ENCODE measurements at places on chromosomes 5 and 9.

DNA sequence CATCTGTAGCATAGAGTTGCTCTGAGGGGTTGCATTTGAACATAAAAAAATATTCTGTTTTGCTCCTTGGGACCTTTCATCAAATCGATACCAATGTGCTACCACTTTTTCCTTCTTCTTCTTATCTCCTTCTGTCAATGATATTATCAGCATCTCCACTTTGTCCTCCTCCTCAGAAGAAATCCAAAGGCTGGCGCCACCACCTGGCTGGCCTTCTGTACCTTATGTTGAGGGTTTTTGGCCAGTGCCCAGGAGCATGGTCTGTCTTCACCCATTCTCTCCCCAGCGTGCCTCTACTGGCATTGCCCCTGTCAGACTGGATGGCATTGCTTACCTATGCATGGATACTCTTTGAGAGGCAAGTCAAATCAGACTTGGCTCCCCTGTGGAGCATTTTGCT is 167.2 kb downstream of the CFAP90 start:
- no peak for DNase-seq

GRCh38 chr5:111535879-111536549 is 23.7 kb upstream of the STARD4 start:
- no peak for DNase-seq

- DNase-seq = no peak
Observed at GRCh38 chr5:75651575-75652238, 40.5 kb downstream of the ANKDD1B start.

DNA sequence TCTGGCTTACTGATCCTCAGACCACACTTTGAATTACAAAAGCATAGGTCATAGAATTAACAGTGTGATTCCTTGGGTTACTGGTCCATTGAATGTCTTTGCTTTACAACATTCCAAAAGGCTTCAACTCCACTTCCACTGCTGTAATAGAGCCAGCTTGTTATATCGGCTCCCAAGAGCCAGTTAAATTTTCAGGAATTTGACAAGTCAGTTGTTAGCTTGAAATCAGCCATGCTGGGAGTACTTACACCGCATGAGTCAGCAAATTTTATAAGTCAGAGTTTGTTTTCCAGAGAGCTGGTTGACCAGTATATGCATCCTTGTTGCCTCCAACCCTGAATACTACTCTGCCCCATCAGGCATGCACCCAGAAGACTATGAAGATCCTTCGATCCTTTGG is 73.1 kb downstream of the FOXB2 start:
- DNase-seq = no peak

DNA sequence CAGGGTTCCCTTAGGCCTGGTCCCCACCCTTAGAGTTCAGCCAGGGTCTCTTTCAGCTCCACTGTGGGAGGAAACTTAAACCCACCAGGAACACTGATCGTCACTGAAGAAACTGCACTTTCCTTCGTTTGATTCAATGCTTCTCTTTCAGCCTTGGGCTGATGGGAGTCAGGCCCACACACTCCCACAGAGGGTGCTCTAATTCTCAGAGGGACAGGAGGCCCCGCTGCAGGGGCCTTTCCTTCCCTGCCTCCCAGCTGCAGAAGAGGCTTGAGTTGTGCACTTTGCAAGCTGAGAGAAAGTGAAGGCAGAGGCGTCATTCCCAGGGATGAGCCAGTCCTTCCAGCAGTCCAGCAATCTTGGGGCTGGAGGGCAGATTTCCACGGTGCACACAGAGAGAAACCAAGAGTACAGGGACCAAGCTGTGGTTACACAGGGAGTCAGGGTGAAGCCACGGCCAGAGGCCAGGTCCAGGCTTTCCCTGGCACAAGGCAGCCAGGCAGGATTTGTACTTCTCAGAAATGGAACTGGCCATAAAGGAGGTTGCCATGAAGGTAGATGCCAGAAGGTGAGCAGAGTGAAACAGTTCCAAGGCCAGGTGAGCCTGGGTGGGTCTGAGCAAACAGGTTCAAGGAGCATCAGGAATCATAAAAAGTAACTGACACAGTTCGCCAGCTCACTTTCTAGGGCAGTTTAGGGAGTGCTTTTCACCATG is 10.4 kb upstream of the GLIPR2 start:
- no peak for DNase-seq

DNA sequence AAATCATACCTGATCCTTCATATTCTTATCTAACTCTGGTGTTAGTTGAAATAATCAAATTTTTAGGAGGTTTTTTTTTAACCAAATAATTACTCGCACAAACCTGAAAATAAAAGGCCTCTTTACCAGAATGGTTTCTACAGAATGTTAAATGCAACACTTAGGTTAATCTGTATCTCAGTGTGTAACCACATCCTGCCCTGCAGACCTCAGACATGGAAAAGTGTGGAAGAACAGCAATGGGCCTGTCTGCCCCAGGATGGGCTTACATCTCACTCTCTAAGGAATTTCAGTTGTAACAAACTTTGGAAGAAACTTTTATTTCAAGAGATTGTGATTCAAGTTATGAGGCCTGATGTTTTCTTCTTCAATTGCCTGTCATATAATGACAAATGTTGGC is 32.5 kb upstream of the MIER3 start:
- DNase-seq = no peak

DNA sequence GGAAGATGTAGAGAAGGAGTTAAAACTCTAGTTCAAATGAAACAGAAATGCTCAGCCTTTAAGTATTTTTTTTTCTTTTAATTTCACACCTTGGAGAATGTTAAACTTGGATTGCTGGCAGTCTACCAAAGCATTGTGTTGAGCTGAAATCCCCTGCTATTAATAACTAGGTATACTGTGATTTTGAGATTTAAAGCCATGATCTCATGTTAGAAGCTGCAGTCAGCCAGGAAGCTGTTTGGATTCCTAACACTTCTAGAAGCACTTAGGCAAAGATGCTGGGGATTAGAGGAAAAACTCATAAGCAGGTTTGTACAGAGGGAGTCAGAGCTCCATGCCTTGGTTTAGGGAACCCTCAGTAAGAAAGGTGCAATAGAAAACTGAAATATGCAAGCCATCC is 141.4 kb downstream of the KIF4B start:
- DNase-seq = no peak

DNA sequence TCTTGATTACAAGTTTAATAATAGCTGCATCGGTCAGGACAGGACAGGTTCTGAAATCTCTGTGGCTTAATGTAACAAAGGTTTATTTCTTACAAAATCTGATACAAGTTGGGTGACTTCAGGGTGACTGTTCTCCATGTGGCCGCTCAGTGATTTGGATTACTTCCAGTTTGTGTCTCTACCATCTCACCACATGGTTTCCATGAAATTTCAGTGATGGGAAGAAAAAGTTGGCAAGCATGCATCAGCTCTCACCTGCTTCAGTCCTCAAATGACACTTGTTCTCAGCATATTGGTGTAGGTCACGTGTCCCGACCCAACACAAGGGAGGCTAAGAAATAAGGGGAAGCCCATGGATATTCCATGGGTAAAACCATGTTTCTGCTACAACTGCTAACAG is 7.8 kb upstream of the TMEM268 start:
- DNase-seq = no peak

DNA sequence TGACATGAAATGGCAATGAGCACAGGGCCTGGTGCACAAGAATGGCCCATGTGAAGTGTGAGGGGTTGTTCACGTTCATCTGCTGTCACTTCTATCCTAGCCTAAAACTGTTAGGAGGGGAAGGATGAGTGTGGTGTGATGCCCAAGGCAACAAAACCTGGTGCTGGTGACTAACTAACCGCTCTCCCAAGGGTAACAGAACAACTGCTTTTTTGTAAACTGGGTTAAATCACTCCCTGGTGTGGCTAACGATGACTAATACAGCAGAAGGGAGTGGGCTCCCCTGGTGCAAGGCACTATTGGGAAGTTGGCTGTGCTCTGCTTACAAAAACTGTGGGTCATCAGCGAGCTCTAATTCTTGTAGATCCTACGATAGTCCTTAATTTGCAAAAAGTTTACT is 103.2 kb upstream of the VCAN start:
- no peak for DNase-seq

- no peak for DNase-seq
Observed at GRCh38 chr5:17440766-17441165, 57.3 kb upstream of the TAF11L2 start.

DNA sequence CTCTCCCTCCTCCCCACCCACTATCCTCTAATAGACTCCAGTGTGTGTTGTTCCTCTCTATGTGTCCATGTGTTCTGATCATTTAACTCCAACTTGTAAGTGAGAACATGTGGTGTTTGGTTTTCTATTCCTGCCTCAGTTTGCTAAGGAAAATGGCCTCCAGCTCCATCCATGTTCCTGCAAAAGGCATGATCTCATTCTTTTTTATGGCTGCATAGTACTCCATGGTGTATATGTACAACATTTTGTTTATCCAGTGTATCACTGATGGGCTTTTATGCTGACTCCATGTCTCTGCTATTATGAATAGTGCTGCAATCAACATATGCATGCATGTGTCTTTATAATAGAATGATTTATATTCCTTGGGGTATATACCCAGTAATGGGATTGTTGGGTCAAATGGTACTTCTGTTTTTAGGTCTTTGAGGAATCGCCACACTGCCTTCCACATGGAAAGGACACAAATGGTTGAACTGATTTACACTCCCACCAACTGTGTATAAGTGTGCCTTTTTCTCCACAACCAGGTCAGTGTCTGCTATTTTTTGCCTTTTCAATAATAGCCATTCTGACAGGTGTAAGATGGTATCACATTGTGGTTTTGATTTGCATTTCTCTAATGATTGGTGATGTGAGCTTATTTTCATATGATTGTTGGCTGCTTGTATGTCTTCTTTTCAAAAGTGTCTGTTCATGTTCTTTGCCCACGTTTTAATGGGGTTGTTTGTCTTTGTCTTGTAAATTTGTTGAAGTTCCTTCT is 96.5 kb upstream of the DAB2 start:
- DNase-seq = no peak

DNA sequence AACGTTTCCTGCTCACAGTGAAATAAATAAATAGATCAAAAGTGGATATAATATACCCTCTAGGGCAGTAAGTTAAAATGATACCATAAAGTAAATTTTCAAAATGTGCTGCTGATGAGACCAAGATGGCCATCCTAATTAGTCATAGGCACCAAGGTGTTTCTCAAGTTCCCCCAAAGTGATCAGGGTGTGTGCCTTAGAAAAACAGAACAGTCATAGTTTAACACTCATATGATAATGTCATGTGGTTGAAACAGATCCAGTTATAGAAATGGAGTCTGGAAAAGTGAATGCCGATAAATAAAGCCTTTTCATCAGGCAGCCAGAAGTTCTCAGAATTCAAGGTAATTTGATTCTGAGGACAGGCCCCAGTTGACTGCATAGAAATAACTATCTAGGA is 161.5 kb upstream of the CDKN2B start:
- no peak for DNase-seq

All from SHP77 treated with DMSO at 0.1 percent for 48 hours (cell line).